Inflammatory macrophage treated with lipopolysaccharide for 4 hours (primary cell): ENCODE measurements at places on chromosomes 1 and 21.
A peak's percentile ranks its signal among the peaks of the same experiment; 100 is the strongest.

- DNase-seq, result peak; percentile 14
These were observed 249.3 kb upstream of the DUSP10 start for GRCh38 chr1:221991221-221991620.

DNA sequence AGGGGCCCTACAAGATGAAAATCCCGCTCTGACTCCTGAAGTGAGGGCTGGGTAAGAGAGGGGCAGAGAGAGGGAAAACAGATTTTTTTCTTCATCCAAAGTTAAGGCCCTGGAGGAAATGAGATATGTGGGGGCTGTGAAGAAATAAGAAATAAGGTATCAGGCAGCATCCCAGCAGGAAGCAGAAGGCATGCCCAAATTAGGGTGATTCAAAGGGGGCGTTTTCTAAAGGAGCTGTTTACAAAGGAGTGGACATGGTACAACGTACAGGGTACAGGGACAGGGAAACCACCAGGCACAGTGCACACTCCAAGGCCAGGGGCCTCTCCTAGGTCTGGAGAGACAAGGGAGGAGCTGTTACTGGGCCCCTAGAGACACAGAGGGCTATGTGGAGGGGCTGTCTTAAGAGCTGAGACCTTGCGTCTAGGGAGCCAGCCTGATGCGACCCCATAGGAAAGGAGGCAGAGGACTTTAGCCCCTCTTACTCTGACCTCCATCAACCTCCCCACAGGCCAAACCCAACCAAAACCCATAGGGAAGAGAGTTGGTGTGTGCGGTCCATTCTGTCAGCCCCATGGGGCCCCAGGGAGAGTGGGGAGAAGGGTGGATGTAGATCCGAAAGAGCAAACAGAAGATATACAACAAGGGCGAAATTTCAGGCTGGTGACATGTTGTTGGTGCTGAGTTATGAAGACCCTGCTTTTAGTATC, 38.6 kb downstream of the STYXL2 start:
- no peak for DNase-seq

- no peak for DNase-seq
These were observed 82.4 kb upstream of the PLPPR4 start for GRCh38 chr1:99181892-99182291.

- DNase-seq, result no peak
These were observed 328.0 kb downstream of the TGFB2 start for GRCh38 chr1:218673170-218673569.

DNA sequence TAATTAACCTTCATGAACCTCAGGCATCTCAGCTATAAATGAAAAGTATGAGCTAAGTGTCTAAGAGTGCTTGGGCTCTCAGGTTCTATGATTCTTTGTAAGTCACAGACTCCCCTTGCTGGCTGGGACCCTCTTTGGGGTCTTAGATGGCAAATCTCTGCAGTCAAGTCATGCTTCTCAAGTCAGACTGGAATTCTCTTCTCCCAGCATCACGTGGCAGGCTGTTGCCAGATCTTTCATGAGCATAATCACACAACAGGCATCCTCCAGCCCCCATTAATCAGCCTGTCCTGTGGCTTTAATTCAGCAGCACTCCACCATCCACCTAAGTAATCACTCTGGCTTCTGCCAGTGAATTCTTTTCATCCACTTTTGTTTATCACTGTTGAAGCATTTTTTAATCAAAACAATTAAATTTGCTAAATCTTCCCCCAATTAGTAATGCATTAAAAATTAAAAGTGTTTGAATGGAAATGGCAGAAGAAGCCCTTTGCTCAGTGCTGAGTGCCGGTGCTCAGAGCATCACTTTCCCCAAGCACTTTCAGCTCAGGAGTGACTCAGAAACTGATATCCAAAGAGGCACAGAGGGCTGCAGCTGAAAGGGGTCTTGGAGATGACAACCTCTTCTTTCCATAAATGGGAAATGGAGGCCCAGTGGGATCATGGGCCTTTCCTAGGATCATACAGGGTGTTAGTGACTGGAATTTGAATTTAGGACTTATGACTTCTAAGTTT, 50.2 kb downstream of the C8A start:
- no peak for DNase-seq

DNA sequence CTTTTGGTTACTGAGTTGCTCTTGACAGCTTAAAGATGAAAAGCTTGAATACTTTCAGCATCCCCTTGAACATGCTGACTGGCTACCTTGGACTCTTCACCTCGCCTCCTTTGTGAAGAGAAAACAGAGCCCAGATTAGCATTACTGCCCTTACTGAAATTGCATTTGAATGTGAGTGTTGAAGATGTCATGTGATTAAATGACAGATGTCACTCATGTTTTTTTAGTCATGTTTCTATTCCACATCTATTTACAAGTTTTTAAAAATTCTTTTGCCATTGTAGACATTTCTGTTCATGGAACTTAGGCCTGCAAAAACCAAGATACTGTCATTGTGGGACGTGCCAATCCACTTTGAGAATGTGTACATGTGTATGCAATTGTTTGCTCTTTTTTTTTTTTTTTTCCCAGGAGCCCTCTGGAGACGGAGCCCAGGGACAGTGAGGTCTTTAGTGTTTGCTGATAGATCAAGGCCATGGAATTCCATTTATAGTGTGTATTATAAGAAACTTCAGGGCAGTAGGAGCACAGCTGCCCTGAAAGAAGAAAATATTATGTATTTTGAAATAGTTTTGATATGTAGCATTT, 25.7 kb upstream of the IVNS1ABP start:
- DNase-seq, result no peak

DNA sequence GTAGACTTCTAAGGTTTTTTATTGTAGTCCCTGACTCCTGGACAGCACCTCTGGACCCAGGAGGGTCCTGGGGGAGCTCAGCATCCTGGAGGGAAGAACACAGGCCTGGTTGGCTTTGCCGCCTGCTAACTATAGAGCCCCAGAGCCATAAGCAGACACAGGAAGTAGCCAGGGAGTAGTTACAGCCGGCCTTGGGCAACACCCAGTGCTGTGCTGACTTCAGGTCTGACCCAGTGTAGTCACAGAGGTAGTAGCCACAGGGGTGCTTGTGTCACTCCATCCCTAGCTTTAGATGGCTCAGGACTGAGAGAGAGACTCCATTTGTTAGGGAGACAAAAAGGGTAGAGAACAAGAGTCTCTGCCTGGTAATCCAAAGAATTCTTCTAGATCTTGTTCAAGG, 21.9 kb downstream of the MCOLN2 start:
- no peak for DNase-seq

- DNase-seq, result no peak
These were observed 221.1 kb downstream of the KCNJ6 start for GRCh38 chr21:37695111-37695510.

GRCh38 chr1:244659694-244660093, 6.8 kb downstream of the DESI2 start:
- DNase-seq, result no peak

DNA sequence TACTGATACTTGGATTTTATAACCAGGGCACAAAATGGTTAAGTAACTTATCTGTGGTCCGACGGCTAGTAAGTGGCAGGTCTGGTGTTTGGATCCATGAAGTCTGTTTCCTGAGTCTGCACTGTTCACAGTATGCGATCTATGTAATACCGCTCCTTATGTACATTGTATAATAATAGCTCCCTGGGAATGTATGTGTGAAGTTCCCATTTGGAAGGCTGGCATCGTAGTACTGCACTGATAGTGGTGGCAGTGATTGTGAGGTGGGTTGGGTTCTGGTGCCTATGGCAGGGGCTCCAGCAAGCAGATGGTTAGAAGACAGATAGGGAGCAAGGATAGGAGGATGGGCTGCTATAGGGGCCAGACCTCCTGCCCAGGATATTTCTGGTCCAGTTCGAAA, 25.3 kb downstream of the ITSN1 start:
- no peak for DNase-seq

DNA sequence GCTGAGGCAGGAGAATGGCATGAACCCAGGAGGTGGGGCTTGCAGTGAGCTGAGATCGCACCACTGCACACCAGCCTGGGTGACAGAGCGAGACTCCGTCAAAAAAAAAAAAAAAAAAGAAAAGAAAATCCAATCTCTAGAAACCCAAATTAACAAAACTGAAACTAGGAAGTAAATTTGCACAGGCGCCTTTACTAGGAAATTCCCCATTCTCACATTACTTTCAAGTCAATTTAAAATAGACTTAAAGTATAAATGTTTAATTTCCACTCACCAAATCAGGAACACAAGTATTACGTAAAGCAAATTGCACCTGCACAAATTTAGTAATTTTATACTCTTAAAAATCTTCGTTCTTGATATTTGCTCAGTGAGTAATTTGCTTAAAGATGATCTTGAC, 67.8 kb upstream of the BCAR3 start:
- DNase-seq, result peak; percentile 78
